ENCODE measurements at places on chromosomes 4 and X. TPM values are rescaled to one million over a fixed set of nuclear protein-coding genes. Genes with fewer than 3 reads are reported as not detected.

- H3K27me3 ChIP-seq = no peaks in the 10 kb centered on the region
- H3K4me1 ChIP-seq = no peaks in the 10 kb centered on the region
- H3K27ac ChIP-seq = no peak overlapping the region
- H3K4me3 ChIP-seq = no peak overlapping the region
- no peak for DNase-seq
- no peaks in the 10 kb centered on the region for H3K36me3 ChIP-seq
Observed at GRCh38 chr4:138595731-138596460, 353.7 kb upstream of the SLC7A11 start.

GRCh38 chr4:159446266-159446976 lies 343.5 kb downstream of the RAPGEF2 start:
- H3K27me3 ChIP-seq = no peaks in the 10 kb centered on the region
- H3K4me3 ChIP-seq = no peak overlapping the region
- DNase-seq = no peak
- no peaks in the 10 kb centered on the region for H3K4me1 ChIP-seq
- H3K36me3 ChIP-seq = no peaks in the 10 kb centered on the region
- H3K27ac ChIP-seq = no peak overlapping the region

- no peak overlapping the region for H3K4me3 ChIP-seq
- no peaks in the 10 kb centered on the region for H3K4me1 ChIP-seq
- H3K27ac ChIP-seq = no peak overlapping the region
- H3K36me3 ChIP-seq = no peaks in the 10 kb centered on the region
- H3K27me3 ChIP-seq = no peaks in the 10 kb centered on the region
Observed at GRCh38 chrX:106178826-106179225, 10.7 kb downstream of the PWWP3B start.

The TIGD4 gene
- 0.23 TPM for polyA plus RNA-seq

DNA sequence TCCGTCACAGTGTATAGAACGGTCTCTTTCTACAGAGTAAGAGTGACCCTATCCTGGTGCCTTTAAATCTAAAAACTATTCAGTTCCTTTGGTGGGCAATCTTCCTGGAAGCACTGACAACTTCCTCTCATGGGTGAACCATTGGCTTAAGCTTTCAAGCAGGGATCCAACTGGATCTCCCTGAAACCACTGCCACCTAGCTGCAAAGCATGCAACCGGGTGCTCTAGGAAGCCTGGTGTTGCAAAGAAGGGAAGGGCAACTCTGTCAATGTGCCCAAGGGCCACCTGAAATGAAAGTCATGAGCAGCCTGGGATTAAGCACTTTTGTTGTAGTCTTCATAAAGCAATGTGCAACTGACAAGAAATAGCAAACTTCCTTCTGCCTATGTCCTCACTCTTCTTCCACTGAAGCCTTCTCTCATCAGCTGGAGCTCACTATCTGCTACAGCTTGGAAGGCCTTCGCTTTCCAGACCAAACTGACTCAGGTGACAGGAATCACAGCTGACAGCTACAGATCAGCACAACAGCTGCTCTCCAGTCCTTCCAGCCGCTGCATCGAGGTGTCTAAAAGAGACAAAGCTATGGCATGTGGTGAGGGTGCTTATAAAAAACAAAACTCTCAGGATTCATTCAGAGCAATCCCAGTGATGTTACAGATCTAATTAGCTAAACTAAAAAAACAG lies 46.1 kb downstream of the SETD7 start:
- no peaks in the 10 kb centered on the region for H3K36me3 ChIP-seq
- no peak overlapping the region for H3K27ac ChIP-seq
- H3K4me3 ChIP-seq = no peak overlapping the region
- no peak for DNase-seq
- no peaks in the 10 kb centered on the region for H3K4me1 ChIP-seq
- no peaks in the 10 kb centered on the region for H3K27me3 ChIP-seq

- no peak for DNase-seq
- no peaks in the 10 kb centered on the region for H3K27me3 ChIP-seq
- peaks cover 4% of the 10 kb centered on the region for H3K4me1 ChIP-seq
Observed at GRCh38 chr4:26289401-26289800, 31.4 kb upstream of the RBPJ start.

The CXCL5 gene
- 0.27 TPM for polyA plus RNA-seq

- H3K27ac ChIP-seq = no peak overlapping the region
- no peaks in the 10 kb centered on the region for H3K4me1 ChIP-seq
- DNase-seq = no peak
Observed at GRCh38 chr4:164239976-164240375, 514.0 kb upstream of the SMIM31 start.

DNA sequence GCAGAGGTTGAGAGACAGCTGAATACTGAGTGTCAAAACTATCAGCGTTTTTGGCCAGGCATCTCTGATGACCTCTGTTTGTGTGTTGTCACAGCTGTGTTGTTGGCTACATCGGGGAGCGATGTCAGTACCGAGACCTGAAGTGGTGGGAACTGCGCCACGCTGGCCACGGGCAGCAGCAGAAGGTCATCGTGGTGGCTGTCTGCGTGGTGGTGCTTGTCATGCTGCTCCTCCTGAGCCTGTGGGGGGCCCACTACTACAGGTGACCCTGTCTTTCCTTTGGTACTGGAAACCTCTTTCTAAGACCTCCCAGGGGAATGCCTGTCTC lies 86.9 kb downstream of the EGF start:
- H3K27ac ChIP-seq = no peak overlapping the region
- no peak overlapping the region for H3K4me3 ChIP-seq
- no peak for DNase-seq
- H3K36me3 ChIP-seq = no peaks in the 10 kb centered on the region

DNA sequence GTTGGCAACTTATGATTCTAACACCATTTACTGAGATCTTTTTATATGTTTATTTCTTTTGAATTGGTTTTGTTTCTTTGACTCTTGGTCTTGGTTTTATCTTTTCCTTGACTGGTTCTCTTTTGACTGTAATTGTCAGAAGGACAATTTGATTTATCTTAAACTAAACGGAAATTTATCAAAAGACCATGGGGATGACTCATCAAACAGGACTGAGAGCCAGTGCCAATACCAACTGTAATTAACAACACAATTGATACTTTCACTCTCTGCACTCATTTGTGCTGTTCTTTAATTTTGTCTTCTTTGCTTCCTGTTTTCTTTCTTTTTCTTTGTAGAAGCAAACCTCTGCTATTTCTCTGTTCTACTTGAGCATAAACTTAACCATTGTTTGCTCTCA lies 776.8 kb downstream of the CCSER1 start:
- H3K27ac ChIP-seq = no peak overlapping the region
- DNase-seq = no peak
- H3K4me3 ChIP-seq = no peak overlapping the region
- no peaks in the 10 kb centered on the region for H3K27me3 ChIP-seq

The RPGR gene
- polyA plus RNA-seq = 7.3 TPM

DNA sequence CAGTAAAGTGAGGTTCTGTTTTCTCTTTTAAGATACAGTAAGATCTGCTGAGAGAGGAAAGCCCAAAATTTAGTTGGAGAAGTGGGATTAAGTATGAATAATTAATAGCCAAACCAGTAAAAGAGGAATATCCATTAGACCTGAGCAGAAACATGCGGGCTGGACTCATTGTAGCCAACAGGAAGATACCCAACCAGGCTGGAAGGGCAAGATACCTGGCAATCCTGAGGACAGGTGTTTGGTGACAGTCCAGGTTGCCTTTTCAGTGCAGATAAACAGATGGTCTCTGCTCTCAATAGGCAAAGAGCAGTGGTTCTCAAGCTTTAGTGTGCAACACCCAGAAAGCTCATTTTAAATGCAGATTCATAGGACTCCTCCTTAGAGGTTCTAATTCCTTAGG lies 980.8 kb upstream of the GRID2 start:
- H3K27ac ChIP-seq = no peak overlapping the region
- no peak for DNase-seq
- H3K36me3 ChIP-seq = no peaks in the 10 kb centered on the region
- no peaks in the 10 kb centered on the region for H3K27me3 ChIP-seq
- H3K4me3 ChIP-seq = no peak overlapping the region

The FATE1 gene
- polyA plus RNA-seq = not detected

- no peaks in the 10 kb centered on the region for H3K4me1 ChIP-seq
- H3K36me3 ChIP-seq = no peaks in the 10 kb centered on the region
- no peak for DNase-seq
- H3K27ac ChIP-seq = no peak overlapping the region
Observed at GRCh38 chr4:156335721-156336120, 382.1 kb upstream of the CTSO start.

DNA sequence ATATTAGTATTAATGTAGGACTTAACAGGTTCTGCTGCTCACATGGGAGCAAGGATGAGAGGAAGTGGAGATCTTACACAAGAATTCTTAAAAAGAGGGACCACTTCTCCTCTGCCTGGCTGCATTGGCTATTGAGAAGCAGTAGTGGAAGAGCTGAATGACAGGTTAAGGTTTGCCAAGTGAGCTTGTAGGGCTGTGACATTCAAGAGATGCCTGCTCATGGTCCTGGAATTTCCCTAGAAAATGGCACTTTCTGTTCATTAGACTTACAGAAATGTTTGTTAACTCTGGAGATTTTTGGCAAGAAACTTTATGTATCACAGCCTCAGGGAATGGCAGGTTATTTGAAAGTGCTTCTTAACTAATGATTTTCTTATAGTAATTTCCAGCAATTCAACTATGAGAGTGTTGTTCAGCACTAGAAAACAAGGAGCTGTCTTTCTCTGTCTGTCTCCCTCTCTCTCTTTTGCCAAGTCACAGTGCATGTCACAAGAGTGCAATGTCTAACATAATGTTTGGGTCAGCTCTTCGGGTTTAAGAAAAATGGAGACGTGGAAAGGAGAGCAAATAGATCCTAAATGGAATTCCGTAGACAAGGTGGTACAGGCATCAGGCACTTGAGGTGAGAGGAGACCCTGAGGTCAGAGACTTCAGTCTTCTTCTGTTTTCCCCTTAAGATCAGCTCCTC lies 8.3 kb upstream of the NAP1L5 start:
- H3K36me3 ChIP-seq = no peaks in the 10 kb centered on the region
- H3K27ac ChIP-seq = no peak overlapping the region
- H3K27me3 ChIP-seq = no peaks in the 10 kb centered on the region
- no peaks in the 10 kb centered on the region for H3K4me1 ChIP-seq
- H3K4me3 ChIP-seq = no peak overlapping the region
- no peak for DNase-seq

DNA sequence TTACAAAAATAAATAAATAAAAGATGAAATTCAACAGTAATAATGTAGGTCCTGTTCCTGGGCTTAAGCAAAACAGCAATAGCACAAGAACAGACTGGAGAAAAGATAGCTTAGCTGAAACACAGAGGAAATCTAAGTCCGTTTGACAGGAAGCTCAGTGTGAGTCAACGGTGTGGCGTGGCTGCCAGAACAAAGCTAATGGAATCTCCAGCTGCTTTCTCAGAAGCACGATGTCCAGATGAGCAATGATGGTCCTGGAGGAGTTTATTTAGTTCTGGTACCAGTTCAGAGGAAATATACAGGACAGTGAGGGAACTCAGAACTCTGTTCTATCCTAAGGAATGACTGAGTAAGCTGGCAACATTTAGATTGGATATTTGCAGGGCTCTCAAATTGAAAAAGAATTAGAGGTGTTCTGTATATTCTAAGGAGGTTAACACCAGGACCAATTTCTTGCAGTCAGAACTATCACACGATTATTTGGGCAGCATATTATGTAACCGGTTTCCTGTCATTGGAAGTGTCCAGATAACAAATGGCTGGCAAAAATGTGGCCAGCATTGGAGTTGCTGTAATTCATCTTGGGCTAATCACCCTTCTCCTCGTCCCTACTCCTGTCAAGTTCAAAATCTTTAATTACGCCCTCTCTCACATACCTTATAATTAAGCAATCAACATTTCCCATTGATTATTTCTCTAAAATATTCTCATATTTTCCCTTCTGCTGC lies 12.7 kb downstream of the GAB3 start:
- no peaks in the 10 kb centered on the region for H3K4me1 ChIP-seq
- H3K27me3 ChIP-seq = no peaks in the 10 kb centered on the region
- no peaks in the 10 kb centered on the region for H3K36me3 ChIP-seq
- peak; percentile 47 for DNase-seq
- H3K27ac ChIP-seq = no peak overlapping the region

- no peak for DNase-seq
- no peaks in the 10 kb centered on the region for H3K36me3 ChIP-seq
- H3K27me3 ChIP-seq = no peaks in the 10 kb centered on the region
- H3K27ac ChIP-seq = no peak overlapping the region
- no peaks in the 10 kb centered on the region for H3K4me1 ChIP-seq
Observed at GRCh38 chr4:17322514-17322913, 189.4 kb downstream of the QDPR start.

GRCh38 chrX:28668303-28668702 lies 81.1 kb downstream of the IL1RAPL1 start:
- no peak overlapping the region for H3K4me3 ChIP-seq
- no peaks in the 10 kb centered on the region for H3K27me3 ChIP-seq
- no peaks in the 10 kb centered on the region for H3K36me3 ChIP-seq
- DNase-seq = no peak

The TAF7L gene
- polyA plus RNA-seq = 0.25 TPM

GRCh38 chr4:188107931-188108843 lies 1.2 kb downstream of the TRIML2 start:
- no peaks in the 10 kb centered on the region for H3K4me1 ChIP-seq
- no peak for DNase-seq
- no peaks in the 10 kb centered on the region for H3K27me3 ChIP-seq

GRCh38 chr4:118099106-118099505 lies 64.8 kb downstream of the NDST3 start:
- no peaks in the 10 kb centered on the region for H3K27me3 ChIP-seq
- H3K4me3 ChIP-seq = no peak overlapping the region
- H3K4me1 ChIP-seq = no peaks in the 10 kb centered on the region
- no peak overlapping the region for H3K27ac ChIP-seq

DNA sequence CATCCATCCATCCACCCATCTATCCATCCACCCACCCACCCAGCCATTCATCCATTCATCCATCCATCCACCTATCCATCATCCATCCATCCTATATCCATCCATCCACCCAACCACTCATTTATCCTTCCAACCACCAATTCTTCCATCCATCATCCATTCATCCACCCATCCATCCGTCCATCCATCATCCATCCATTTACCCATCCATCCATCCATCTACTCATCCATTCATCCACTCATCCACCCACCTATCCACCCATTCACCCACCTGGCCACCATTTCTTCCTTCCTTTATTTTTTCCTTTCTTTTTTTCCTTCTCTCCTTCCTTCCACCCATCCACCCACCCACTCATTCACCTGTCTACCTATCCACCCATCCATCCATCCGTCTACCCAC lies 25.2 kb downstream of the HTRA3 start:
- H3K27me3 ChIP-seq = no peaks in the 10 kb centered on the region
- H3K36me3 ChIP-seq = no peaks in the 10 kb centered on the region
- H3K4me3 ChIP-seq = no peak overlapping the region
- peaks cover 10% of the 10 kb centered on the region for H3K4me1 ChIP-seq
- no peak overlapping the region for H3K27ac ChIP-seq
- DNase-seq = no peak

GRCh38 chr4:45646885-45647590 lies 476.8 kb downstream of the GABRG1 start:
- H3K36me3 ChIP-seq = no peaks in the 10 kb centered on the region
- no peaks in the 10 kb centered on the region for H3K27me3 ChIP-seq
- no peak overlapping the region for H3K4me3 ChIP-seq
- H3K4me1 ChIP-seq = no peaks in the 10 kb centered on the region
- H3K27ac ChIP-seq = no peak overlapping the region

Measured in ovary (tissue), 10 donors.